ENCODE measurements at places on chromosomes 13 and 19.

DNA sequence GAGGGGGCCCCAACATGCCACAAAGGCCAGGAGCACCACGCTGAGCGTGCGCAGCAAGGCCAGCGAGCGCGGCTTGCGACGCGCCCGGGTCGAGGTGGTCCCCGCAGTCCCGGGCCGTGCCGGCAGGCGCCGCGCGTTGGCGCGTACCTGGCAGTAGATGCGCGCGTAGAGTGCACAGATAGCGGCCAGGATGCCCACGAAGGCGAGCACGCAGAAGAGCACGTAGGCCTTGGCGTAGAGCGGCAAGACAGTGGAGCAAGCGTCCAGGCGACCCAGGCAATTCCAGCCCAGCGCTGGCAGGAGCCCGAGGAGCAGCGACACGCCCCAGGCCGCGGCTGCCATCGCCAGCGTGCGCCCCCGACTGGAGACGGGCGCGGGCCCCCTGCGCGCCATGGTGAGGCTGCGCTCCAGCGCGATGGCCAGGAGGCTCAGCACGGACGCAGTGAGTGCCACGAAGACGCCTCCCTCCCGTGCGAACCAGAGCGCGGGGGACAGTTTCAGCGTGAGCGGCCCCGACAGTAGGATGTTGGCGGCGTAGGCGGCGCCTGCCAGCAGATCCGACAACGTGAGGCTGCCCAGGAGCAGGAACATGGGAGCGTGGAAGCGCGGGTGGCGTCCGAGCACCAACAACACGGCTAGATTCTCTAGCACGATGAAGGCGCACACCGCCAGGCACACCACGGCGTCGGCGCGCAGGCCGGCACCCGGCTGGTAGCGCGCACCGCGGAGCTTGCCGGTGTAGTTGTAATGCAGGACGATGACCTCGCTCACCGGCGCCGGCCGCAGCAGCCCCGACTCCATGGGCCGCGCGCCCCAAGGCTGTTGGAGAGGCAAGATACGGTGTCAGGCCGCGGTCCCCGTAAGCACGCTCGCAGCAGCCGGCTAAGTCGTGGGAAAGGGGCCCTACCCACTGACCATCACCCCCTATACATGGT is 2.8 kb downstream of the S1PR5 start:
- DNase-seq = no peak

DNA sequence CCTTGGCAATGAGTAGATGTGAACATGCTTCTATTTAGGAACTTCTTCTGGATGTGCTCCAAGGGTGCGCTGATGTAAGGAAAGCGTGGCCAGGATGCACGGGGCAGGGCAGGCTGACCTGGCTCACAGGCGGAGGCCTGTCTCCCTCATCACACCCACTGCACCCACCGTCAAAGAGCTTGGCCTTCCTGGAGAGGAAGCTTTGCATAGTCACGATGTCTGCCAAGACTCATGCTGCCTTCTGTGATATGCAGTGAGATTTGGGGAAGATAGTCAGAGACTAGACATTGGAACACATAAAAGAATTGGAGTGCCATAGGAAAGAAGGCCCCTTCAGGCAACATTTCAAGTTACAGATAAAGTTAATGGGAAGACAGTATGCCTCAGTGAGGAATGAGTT is 82.0 kb downstream of the MYO16 start:
- DNase-seq = no peak

DNA sequence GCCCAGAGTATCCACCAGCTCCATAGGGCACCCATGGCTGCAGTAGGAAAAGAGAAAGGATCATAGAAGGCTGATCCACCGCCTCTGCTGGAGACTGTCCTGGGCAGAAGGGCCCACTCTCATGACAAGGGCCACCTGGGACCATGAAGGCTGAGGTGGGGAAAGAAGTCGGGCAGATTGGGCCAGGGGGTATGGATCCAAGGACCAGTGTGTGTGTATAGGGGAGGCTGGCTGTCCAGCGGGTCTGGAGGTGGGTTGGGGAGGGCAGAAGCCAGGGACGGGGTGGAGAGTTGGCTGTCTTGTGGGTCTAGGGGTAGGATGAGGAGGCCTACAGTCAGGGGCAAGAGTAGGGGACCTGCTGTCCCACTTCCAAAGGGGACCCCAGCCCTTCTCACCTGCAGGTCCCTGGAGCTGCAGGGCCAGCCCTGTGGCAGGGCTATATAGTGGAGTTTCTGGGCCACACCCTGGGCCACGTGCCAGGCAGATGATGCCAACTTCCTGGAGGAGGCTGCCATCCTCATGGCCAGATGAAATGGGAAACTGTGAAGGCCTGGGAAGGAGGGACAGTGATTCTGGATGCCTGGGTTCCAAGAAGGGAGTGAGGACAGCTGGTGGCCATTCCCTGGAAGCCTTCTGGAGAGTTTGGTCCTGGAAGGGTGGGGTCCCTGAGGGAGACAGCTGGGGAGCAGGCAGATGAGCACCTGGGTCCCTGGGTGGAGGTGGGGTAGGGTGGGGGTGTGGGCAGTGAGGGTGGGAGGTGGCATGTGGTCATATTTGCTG is at the start of gene FCGBP:
FCGBP (minus strand) TSS at position 51 of the 780 bp plus-strand sequence.
- no peak for DNase-seq

DNA sequence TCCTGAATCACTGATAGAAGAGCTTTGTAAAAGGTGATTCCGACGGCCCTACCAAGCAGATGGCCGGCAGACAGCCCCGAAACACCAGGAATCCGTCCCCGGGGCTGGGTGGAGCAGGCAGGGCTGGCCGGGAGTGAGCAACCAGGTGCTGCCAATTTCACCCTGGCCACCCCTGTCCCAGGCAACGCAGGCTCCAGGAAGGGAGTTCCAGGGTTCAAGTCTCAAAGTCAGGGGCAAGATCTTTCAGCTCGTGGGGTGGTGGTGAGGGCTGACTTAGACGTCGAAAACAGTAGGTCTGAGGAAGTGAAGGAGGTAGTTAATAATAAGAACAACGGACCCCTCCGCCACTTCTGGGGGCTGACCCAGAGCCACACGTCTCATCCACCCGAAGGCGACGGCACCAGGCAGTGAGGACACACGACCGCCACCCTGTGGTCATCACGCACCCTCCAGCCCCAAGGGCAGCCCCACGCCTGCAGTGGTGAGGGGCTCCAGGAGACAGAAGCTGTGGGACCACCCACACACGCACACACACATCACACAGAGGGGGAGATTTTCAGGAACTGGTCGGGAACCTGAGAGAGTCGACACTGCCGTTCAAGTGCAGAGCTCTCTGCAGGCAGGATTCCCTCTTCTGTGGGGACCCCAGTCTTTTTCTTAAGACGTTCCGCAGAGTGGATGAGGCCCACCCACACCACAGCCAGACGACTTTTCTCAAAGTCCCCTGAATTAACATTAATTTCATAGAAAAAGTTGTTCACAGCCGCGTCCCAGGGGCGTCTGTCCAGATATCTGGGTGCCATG is 67.2 kb downstream of the SPACA7 start:
- DNase-seq = peak; percentile 66

DNA sequence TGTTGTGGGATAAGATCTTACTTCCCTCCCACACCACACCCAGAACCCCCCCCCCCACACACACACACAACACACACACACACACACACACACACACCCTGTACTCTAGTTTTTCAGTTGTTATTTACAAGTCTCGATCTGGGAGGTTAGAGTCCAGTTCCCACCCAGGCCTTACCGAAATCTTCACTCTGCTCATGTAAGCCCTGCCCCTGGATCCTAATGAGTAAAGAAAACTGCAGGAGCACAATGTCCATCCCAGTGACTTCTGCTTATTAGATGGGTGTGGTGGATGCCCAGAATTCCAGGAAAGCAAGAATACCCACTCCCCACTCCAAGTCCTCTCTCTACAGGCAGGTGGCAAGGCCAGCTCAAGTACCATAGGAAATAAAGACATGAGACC is 23.0 kb downstream of the STARD13 start:
- no peak for DNase-seq

DNA sequence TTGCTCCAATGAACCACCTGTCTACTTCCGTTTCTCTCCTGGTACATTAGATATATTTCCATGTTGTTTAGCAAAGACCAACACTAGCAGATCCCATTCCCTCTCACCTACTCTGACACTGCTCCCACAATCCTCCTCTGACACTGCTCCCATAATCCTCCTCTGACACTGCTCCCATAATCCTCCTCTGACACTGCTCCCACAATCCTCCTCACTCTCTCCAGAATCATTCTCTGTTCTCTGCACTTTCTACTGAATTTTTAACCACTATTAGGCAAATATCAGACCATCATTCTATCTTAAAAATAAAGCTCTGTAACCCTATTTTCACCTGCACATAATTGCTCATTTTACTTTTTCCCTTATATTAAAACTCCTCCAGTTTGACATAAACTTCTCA is 578.5 kb upstream of the PCDH20 start:
- no peak for DNase-seq

DNA sequence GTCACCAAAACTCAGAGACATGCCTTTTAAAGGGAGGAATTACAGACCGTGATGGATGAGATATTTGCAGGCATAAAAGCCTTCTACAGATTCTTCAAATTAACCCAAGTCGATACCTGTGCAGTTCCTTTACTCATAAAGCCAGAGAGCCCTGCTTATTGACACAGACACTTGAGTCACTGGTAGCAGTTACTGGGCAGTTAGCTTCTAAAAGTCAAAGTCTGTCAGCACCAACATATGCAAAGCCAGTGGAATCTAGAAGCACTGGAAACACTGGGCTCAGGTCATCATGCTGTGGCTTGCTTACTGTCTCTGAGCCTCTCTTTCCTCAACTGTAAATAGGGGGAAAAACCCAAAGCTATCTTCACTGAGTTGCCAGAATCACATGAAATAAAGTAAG is 25.7 kb upstream of the LRCH1 start:
- no peak for DNase-seq

DNA sequence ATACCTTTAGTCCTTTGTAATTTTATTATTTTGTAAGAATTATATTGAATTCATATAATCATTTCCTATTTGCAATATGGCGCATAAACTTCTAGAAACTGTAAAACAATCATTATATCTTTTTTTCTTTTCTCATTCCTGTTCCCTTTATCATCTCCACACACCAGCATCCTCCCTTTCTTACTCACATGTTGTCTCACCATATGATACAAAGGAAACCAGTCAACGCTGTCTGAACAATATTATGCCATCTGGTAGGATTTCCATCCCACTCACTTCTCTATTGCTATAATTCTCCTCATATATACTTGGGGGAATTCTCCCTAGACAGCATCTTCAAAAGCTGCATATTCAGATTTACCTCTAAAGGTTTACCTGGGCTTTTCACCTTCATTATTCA is 389.8 kb downstream of the NDFIP2 start:
- DNase-seq = no peak

DNA sequence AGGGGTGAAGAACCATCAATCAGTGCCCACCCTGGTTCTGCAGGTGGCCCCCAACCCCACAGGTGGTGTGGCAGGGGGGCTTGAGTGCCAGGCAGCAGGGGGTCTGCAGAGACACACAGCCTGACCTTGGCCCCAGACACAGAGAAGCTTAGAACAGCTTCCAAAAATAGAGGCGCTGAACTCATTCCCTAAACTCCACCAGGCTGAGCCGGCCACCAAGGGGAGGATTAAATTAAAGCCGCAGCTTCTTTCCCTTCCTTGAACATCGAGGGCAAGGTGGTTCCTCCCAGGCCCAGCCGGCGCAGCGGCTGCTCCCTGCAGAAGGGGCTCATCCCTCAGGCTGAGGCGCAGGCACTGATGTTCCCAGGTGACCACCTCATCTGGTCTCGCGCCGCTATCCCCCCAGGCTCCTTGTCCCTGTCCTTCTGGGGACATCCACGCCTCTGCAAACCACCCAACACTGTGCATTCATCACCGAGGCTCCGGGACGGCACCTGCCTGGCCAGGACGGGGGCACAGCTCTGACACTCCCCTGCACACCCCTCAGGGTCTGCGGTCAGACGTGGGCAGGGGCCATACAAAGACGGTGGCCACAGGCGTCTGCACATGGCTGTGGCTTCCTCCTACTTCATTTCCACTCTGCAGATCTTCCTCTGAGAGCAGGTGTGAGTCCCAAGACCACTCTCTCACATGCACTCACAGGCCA is 30.9 kb downstream of the LAMP1 start:
- DNase-seq = no peak

- peak; percentile 2 for DNase-seq
These were observed 892.3 kb downstream of the OLFM4 start for GRCh38 chr13:53920916-53921315.

- no peak for DNase-seq
These were observed 1.8 kb upstream of the LILRB4 start for GRCh38 chr19:54660964-54661363.

DNA sequence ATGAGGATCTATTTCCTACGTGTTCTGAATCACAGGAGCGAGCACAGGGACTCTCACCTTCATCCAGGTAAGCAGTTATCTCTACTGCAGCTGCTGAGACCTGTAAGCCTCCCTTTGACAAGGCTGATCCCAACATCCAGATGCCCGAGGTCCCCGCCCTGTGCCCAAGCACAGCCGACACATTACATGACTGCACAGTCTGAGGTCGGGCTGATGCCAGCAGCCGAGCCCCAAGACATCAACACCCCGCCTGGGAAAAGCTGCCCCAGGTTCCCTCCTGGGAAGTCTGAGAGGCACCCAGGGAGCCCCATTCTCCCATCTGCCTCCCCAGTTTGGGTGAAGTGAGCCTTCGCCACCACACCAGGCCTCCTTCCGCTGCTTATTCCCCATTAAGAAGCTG is 95.9 kb downstream of the COL4A1 start:
- no peak for DNase-seq
